ENCODE measurements at places on chromosomes 13 and 19.
A peak's percentile ranks its signal among the peaks of the same experiment; 100 is the strongest.

- DNase-seq, result peak; percentile 31
Observed at GRCh38 chr19:41785653-41786052, 10.7 kb upstream of the CEACAM3 start.

GRCh38 chr19:34430738-34431625 lies 2.8 kb downstream of the UBA2 start:
- DNase-seq, result peak; percentile 4

DNA sequence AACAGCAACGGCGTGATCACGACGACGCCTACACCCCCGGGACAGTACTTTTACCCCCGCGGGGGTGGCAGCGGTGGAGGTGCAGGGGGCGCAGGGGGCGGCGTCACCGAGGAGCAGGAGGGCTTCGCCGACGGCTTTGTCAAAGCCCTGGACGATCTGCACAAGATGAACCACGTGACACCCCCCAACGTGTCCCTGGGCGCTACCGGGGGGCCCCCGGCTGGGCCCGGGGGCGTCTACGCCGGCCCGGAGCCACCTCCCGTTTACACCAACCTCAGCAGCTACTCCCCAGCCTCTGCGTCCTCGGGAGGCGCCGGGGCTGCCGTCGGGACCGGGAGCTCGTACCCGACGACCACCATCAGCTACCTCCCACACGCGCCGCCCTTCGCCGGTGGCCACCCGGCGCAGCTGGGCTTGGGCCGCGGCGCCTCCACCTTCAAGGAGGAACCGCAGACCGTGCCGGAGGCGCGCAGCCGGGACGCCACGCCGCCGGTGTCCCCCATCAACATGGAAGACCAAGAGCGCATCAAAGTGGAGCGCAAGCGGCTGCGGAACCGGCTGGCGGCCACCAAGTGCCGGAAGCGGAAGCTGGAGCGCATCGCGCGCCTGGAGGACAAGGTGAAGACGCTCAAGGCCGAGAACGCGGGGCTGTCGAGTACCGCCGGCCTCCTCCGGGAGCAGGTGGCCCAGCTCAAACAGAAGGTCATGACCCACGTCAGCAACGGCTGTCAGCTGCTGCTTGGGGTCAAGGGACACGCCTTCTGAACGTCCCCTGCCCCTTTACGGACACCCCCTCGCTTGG lies 966 bp downstream of the JUNB start:
- peak; percentile 51 for DNase-seq

GRCh38 chr13:85590231-85590931 lies 208.8 kb downstream of the SLITRK6 start:
- DNase-seq, result no peak

GRCh38 chr19:5503598-5503997 lies 48.4 kb downstream of the ZNRF4 start:
- DNase-seq, result no peak
